Posterior vena cava (tissue), 2 donors: ENCODE measurements at places on chromosomes 3 and 15. TPM values are rescaled to one million over a fixed set of nuclear protein-coding genes. Genes with fewer than 3 reads are reported as not detected.

HTR3E gene
- total RNA-seq = not detected

ASB14 gene
- not detected for total RNA-seq

FOXL2NB gene
- not detected for total RNA-seq

SLC51B gene
- not detected for total RNA-seq

KLHL40 gene
- not detected for total RNA-seq

PCOLCE2 gene
- total RNA-seq = 54.5 TPM

IL1RAP gene
- 10.2 TPM for total RNA-seq

CX3CR1 gene
- total RNA-seq = 1.9 TPM

SCAMP5 gene
- 2.4 TPM for total RNA-seq

NR2F2 gene
- 208 TPM for total RNA-seq

HIGD2B gene
- not detected for total RNA-seq

MUC4 gene
- total RNA-seq = not detected

ZDHHC19 gene
- total RNA-seq = 2.1 TPM

KLF15 gene
- total RNA-seq = 10.6 TPM

BLM gene
- total RNA-seq = 3.1 TPM

GOLGA8G gene
- not detected for total RNA-seq

PRTG gene
- total RNA-seq = 1.3 TPM

DUOXA2 gene
- total RNA-seq = not detected

SLC12A8 gene
- 0.67 TPM for total RNA-seq

TCF12 gene
- total RNA-seq = 95.2 TPM

CCDC39 gene
- total RNA-seq = 0.90 TPM

BFSP2 gene
- total RNA-seq = not detected

PSTPIP1 gene
- total RNA-seq = 12.9 TPM

PXK gene
- total RNA-seq = 24.8 TPM

MYRIP gene
- 5.8 TPM for total RNA-seq

SPINK8 gene
- not detected for total RNA-seq

GOLGA8K gene
- 1.2 TPM for total RNA-seq

MESP1 gene
- 0.69 TPM for total RNA-seq

CHL1 gene
- total RNA-seq = 4.9 TPM

MOBP gene
- total RNA-seq = 0.19 TPM

CCR8 gene
- not detected for total RNA-seq

PCSK6 gene
- total RNA-seq = 9.8 TPM

KCNAB1 gene
- total RNA-seq = 14.0 TPM

NR1I2 gene
- total RNA-seq = not detected

EAF2 gene
- total RNA-seq = 7.9 TPM

INAFM2 gene
- total RNA-seq = 25.3 TPM

SLC35G2 gene
- total RNA-seq = 7.3 TPM

ROPN1 gene
- total RNA-seq = not detected

RAMAC gene
- total RNA-seq = 12.8 TPM

ZNF619 gene
- total RNA-seq = 5.5 TPM

C3orf80 gene
- total RNA-seq = 1.5 TPM

C3orf49 gene
- total RNA-seq = not detected

TP63 gene
- 0.46 TPM for total RNA-seq

PLA1A gene
- total RNA-seq = 2.7 TPM

RBM5 gene
- 83.5 TPM for total RNA-seq

CGNL1 gene
- 24.4 TPM for total RNA-seq

ZSCAN29 gene
- total RNA-seq = 17.9 TPM
